Mammary epithelial cell (primary cell): ENCODE measurements at places on chromosomes 3 and 15. TPM values are rescaled to one million over a fixed set of nuclear protein-coding genes. Genes with fewer than 3 reads are reported as not detected.
A peak's percentile ranks its signal among the peaks of the same experiment; 100 is the strongest.

GRCh38 chr15:40309344-40309862, 1.7 kb upstream of the PLCB2 start:
- no peak for DNase-seq

- DNase-seq: no peak
Observed at GRCh38 chr3:48564667-48565066, 1.1 kb upstream of the UCN2 start.

- DNase-seq: no peak
Observed at GRCh38 chr3:140447136-140447535, 230.7 kb upstream of the TRIM42 start.

DNA sequence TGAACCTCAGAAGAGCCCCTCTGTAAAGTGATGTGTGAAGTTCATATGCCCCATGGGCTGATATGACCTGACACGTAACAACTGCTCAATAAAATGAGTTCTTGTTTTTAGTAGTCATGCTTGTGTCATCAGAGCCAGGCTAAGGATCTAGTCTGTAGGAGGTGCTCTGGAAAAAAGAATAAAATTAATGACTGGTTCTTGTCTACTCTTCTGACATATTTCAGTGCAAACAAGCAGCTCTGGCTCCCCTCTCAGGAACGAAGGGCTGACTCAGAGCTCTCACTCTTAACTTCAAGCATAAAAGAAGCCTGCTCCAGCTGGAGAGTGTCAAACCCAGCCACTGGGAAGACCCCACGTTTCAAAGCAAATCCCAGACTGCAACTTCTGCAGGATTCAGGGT, 77.0 kb downstream of the LRIG1 start:
- DNase-seq: no peak

- DNase-seq: no peak
Observed at GRCh38 chr3:103440539-103441203, 1005.9 kb downstream of the ZPLD1 start.

- no peak for DNase-seq
Observed at GRCh38 chr15:61103026-61103425, 126.1 kb downstream of the RORA start.

DNA sequence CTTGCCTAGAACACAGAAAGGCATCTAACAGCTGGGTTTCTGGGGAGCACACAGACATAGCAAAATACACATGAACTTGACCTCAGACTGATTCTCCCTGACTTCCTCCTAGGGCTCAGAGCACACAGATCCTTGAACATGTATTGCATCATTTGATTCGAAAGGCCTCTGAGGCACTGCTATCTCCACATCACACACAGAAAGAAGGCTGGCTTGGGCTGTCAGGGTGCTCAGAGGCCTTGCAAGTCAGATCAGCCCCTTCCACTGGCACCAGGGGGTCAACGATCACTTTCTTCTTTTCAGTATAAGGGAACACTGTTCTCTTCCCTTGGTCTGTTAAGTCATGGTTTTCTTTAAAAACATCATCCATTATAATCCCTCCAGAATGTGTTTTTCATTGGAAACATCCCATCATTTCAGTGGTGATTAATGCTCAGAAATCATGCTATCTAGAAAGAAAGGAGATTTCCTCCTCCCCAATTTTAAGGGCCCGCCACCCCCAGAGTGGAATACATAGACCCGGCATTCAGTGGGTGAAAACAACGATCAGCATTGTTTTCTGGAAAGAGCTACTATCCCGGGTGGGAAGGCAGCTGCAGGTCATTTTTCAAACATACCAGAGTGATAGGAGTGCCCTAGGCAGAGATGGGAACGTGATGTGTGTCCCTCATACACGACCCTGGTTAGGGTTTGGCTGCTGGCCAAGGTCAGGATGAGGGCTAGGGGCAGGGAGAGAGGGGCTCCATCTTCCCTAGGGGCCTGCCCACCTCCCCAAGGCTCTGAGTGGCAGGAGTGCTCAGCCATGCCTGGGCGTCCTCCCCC, 253.3 kb upstream of the LYSMD4 start:
- no peak for DNase-seq

DNA sequence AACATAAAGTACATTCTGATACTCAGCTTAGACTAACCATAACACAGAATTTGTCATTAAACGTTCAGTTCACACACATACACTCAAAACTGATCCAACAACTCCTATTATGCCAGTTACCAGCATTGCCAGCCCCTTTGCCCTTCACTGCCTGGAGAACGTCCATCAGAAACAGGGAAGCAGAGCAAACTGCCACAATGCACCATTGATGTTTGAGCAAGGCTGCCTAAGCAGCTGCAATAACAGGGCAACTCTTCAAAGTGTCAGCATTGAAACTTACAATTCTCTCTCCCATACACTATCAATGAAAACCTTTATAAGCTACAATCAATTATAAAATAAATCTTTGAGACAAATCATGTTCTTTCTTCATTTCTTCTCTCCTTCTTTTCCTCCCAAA, 85.1 kb downstream of the ZBTB20 start:
- no peak for DNase-seq

The MAGI1 gene
- 30.5 TPM for total RNA-seq

The UPK1B gene
- total RNA-seq: 0.48 and 1.7 TPM in 2 replicates

The HESX1 gene
- 0.68 and 1.1 TPM in 2 replicates for total RNA-seq

DNA sequence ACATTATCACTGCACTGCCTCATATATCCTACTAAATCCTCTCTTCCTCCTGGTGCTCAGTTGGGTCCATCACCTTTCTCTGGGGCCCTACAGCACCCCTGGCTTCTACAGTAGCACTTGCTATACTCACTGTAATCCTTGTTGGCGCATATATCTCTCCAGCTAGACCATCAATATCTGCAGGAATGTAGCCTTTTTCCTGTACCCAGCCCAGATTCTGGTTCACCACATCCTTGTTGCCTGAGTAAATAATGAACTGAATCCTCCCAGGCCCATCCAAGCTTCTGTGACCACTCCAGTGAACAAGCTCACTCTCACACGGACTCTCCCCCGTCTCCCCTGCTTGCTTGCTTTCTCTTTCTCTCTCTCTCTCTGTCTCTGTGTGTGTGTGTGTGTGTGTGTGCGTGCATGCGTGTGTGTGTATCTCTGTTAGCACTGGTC, 62.5 kb upstream of the LIPC start:
- no peak for DNase-seq

GRCh38 chr3:133931084-133931483, 35.4 kb upstream of the RAB6B start:
- DNase-seq: no peak

The NPAP1 gene
- total RNA-seq: not detected

GRCh38 chr15:52706091-52706490, 26.9 kb upstream of the ATOSA start:
- peak; percentile 46 for DNase-seq

DNA sequence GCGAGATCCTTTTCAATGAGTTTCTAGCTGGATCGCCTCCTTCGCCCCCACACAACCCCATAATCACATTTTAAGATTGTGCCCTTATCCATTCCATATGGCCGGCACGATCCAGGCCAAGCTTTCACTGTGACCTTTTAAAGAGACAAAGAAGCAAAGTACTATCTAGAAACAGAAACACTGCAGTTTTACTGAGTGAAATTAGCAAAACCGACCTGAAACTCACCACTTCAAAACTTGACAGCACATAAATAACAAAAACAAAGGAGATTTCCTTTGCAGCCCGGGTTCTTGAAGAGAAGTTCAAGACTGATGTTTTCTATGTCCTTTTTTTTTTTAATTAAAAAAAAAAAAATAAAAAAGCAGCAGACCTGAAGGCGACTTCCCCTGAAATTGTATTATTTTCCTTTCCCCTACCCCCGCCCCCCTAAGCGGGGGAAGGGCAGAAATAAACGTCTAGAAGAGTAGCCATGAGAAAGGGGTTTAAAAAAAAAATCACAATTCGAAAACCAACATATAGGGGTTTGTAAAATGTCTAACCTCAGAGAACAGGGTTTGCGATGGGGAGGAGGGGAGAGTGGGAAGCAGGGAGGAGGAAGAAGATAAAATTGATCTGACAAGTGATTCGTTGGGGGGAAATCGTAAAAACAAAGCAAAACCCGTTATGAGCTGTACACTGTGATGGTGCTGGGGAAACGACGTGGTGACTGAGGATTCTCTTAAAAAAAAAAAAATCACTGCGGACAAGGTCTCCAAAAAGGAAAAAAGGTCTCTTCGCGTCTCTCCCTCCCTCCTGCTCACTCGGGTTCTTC, 1.5 kb downstream of the SATB1 start:
- peak; percentile 46 for DNase-seq
